B cell (primary cell): ENCODE measurements at places on chromosomes 2 and 18. TPM values are rescaled to one million over a fixed set of nuclear protein-coding genes. Genes with fewer than 3 reads are reported as not detected.

GRCh38 chr18:63850636-63851035 lies 36.9 kb upstream of the SERPINB2 start:
- no peak for DNase-seq

DNA sequence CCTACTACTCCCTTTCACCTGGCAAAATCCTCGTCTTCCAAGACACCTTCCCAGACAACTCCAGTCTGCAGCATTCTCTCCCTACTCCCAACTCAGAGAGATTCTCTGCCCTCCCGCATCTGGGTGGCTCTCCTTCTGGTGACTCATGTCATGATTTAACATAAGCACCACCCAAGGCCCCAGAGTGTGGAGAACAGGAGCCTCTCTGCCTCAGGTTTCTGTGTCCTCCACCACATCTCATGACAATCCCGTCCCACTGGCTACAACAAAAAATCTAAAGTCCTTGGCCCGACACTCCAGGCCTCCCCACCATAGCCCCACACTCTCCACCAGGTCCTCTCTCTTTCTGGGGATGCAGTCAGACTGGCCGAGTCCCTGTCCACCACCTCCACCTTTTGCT lies 197.1 kb downstream of the BCL11A start:
- no peak for DNase-seq

DNA sequence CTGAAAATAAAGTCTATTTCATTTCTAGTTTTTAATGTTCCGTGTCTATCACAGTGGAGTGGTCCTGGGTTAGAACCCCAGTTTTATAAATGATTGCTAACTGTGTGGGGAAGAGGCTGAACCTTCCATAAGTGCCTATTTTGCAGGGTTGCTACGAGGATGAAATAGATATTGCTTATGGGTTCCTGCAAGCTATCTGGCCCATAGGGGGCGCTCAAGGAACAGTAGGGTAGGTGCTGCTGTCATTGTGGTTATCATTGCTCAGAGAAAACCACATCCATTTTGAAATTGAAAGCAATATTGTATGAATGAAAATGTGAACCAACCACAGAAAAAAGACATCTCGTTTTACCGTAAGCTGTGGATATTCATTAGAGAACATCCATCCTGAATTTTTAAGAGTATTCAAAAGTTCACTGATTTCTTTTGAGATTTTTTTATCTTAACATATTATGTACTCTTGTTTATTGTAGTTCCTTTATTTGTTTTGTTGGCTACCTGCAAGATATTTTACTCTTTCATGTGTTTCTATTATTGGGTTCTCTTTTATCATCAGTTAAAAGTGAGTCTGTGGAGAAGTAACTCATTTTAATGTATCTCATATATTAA lies 261.6 kb downstream of the NAPG start:
- DNase-seq: peak; percentile 73

GRCh38 chr2:10434886-10435819 lies 13.0 kb downstream of the ODC1 start:
- DNase-seq: peak; percentile 88

The ACMSD gene
- not detected in 2 replicates for total RNA-seq

DNA sequence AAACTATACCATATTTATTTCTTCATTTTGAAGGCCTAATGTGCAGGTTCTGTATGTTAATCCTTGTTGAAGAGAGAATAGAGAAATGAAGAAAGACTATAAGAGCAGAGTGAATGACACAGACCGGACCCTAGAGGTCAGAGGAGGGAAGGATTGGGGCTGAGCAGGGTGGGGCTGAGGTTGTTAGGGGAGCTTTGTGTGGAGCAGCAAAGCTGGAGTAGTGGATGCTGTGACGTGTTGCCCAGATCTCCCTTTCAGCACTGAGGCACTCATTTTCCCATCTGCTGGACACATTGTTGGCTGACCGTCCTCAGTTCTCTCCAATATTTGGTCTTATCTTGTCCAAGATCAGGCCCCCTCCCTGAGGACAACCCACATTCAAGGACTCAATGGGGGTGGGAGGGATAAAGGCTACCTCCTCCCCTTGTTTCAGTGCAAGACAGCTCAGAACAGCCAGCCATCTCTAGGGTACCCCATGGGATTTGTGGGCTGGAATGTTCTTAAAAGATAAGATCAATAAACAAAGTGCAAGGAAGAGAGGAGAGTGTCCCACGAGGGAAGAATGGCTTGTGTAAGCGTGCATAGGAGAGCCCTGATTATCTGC lies 143.6 kb downstream of the TDRD15 start:
- DNase-seq: no peak

The NAT8 gene
- total RNA-seq: not detected in 2 replicates

The ATL2 gene
- total RNA-seq: 69.0 and 78.0 TPM in 2 replicates

GRCh38 chr2:87401726-87402345 lies 346.1 kb upstream of the PLGLB2 start:
- DNase-seq: no peak

The MRPL30 gene
- 18.5 and 21.9 TPM in 2 replicates for total RNA-seq

The VIL1 gene
- total RNA-seq: not detected in 2 replicates

- DNase-seq: no peak
These were observed 184.5 kb downstream of the FAM210A start for GRCh38 chr18:13541621-13542519.

- peak; percentile 6 for DNase-seq
These were observed 143.3 kb upstream of the ITGA4 start for GRCh38 chr2:181313845-181314244.

The CCL20 gene
- not detected in 2 replicates for total RNA-seq
